Activated B cell treated with CpG ODN at 0.5 μM for 24 hours (primary cell): ENCODE measurements at places on chromosomes 1 and 21. TPM values are rescaled to one million over a fixed set of nuclear protein-coding genes. Genes with fewer than 3 reads are reported as not detected.

LCE2C gene
- total RNA-seq, result not detected in 2 replicates

ARMH1 gene
- 18.1 and 19.9 TPM in 2 replicates for total RNA-seq

CFAP107 gene
- not detected in 2 replicates for total RNA-seq

COL6A1 gene
- total RNA-seq, result 0.11 TPM in 1 of 2 replicates, not detected in the other

TAF5L gene
- 22.0 and 24.4 TPM in 2 replicates for total RNA-seq

GORAB gene
- total RNA-seq, result 20.0 and 20.2 TPM in 2 replicates

OPRD1 gene
- total RNA-seq, result not detected in 2 replicates

C8A gene
- total RNA-seq, result not detected in 2 replicates

AMPD1 gene
- not detected in 2 replicates for total RNA-seq

REN gene
- not detected in 2 replicates for total RNA-seq

UBE2U gene
- not detected in 2 replicates for total RNA-seq

HCRTR1 gene
- total RNA-seq, result not detected in 2 replicates

CD2 gene
- total RNA-seq, result 0.35 and 0.37 TPM in 2 replicates
